Activated CD4-positive, alpha-beta T cell treated with anti-CD3 and anti-CD28 coated beads for 1 hour (primary cell): ENCODE measurements at places on chromosomes 3 and 15.

DNA sequence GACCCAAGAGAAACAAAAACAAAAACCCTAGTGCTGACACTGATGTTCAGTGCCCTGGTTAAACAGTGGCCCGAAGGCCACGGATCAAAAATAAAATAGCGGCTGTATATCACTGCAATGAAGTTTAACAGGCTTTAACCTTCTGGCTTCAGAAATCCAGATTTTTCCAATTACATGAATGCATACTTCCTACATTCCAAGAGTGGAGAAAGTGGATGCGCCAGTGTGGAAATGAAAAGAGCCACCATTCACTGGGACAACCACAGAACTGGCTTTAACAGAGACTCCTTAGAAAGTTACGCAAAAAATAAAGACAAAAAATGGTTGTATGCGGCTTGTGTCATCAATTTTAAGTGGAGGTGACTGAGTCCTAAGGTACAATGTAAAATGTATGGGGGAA, 522.2 kb downstream of the FHIT start:
- DNase-seq, result no peak

DNA sequence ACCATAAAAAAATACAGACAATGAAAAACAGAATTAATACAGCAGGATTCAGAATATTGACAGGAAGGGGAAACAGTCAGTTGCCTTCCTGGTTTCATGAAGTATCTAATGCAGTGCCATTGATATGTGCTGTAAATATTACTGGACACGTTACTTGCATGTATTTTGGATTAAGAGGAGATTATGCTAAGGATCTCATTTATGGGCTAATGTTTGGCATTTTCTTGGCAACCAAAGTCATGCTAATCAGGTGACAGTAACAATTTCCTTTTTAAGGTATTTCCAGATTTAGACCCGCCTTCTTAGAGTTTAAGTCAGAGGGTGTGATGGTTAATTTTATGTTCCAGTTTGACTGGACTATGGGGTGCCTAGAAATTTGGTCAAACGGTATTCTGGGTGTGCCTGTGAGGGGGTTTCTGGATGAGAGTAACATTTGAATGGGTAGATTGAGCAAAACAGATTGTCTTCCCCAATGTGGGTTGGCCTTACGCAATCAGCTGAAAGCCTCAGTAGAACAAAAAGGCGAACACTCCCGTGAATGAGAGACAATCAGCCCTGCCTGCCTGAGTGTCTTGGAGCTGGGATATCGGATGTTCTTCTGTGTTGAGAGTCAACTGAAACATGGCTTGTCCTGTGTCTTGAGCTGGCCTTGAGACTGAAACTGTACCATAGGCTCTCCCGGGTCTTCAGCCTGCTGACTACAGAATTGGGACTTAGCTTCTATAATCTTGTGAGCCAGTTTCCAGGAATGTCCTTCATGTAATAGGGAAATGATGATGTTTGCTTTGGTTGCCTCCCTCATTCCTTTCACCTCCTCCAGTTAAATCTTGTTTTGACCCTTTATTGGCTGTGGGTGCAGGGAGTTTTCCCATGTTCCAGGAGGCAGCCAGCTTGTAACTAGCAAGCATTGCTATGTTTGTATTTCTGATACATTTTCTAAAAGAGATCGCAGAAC, 10.5 kb downstream of the SQOR start:
- no peak for DNase-seq

DNA sequence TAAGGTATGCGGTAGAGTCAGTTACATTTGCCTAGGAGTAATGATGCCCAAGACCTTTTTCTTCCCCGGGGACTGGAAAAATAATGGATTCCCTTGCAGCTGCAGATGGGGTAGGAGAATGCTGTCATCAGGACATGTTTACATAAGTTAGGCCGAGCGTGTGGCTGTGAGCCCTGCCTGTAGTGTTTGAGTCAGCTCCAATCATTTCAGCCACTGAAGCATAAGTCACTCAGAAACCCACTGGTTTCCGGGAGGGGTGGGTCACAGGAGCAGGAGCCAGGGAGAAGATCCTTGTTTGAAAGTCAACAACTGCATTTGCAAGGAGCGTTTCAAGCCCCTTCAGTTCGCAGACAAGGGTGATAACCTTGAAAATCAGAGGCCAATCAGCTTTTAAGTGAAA, 562.3 kb downstream of the MCTP2 start:
- no peak for DNase-seq

- DNase-seq, result no peak
These were observed 36.9 kb downstream of the SLC28A2 start for GRCh38 chr15:45288947-45289346.

GRCh38 chr15:68584756-68585573, 6.2 kb downstream of the CORO2B start:
- no peak for DNase-seq

DNA sequence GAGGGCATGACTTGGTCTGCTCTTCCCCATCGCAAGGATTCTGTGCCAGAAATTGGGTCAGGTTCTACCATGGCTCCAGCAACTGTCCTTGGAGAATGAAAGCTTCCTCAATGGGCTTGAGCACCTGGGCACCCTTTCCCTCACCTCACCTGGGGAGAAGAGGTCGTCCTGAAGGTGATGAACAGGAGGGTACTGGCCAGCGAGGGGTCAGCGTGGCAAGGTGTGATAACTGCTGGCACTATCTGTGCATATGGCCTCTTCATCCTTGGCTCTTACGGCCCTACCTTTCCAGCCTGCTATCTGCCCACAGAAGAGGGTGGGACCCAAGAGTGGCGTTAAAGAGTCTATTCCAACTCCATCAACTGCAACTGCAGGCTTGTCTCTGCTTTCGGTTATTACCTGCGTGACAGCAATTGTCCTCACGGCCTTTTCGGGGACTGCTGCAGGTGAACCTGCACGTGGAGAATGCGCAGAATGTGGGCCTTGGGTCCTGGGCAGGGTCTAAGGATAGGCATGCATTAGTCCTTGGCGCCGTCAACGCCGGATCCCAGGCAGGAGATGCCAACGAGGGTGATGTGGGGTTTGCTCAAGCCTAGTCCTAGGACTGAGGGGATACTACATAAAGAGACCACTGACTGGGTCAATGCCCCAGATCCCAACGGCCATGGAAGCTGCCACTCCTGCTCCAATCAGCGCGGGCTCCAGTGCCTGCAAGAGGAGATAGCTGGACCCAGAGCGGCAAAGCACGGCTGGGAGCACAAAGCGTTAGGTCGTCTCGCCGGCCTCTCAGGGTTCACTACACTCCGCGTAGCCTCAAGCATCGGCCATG, 625 bp upstream of the RBM15B start:
- no peak for DNase-seq

DNA sequence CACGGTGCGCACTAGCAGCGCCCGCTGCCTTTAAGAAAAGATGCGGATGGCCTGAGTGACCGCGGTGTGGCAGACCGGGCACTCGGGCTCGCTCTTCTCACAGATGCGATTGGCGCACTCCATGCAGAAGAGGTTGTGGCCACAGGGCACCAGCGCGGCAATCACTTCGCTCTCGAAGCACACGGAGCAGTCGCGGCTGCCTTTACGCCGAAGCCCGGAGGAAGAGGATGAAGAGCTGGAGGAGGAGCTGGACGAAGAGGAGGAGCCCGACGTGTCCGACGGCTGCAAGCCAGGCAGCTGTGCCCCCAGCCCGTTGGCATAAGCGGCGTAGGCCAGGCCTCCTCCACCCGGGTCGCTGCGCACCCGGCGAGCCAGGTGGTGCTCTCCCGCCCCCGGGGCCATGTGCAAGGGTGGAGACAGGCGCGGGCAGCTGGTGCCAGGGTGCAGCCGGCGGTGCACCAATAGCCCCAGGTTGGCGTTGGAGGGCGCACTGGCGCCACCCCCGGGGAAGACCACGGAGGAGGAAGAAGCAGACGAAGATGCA, 2.6 kb downstream of the MEX3B start:
- DNase-seq, result no peak

GRCh38 chr3:117748131-117748530, 1038.6 kb downstream of the TUSC7 start:
- no peak for DNase-seq

- no peak for DNase-seq
These were observed 187.6 kb downstream of the NLGN1 start for GRCh38 chr3:173584838-173585831.

DNA sequence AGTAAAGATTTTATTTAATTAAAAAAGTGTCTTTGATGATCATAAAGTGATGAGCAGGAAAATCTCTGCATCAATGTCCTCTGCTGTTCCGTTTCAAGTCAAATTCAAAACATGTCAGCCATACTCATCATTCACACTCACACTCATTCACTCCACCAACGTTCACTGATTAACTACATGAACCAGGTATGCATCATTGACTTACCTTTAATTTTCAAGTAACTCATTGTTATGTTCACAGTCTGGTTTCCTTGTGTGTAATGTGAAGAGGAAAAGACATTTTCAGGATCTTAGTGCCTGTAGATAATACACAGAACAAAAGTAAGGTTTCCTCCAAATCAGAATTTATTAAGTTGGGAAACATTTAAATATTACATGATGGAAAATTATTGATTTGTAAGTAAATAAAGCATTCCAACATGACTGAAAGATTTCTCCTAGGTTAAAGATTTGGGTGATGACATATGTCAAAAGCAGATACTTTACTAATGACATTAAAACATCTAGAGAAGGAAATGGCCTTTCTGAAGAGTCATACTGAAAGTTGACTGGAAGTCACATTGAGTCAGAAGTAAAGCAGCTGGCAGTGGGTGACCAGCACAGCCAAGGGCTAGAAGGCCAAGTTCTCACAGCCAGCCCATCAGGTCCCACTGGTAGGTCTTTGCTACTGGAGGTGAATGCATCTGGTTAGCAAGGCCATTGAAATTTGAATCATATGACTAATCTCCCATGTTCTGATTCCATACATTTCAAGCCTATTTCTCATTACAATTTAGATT, 251.9 kb downstream of the CDIN1 start:
- no peak for DNase-seq

DNA sequence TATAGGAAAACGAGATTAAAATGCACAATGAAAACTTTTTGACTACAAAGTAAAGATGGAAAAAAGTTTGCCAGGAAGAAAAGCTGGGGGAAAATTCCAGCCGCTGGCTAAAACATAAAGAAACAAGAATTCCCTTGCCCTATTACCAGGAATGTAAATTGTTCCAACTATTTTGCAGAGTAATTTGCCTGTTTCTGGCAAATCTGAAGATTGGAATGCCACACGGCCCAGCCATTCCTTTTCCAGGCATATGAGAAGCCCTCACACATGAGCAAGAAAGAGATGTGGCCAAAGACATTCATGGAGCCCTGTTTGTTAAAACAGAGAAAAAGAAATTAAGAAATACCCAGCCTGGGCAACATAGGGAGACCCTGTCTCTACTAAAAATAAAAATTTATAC, 8.4 kb upstream of the GATA2 start:
- DNase-seq, result no peak

- DNase-seq, result no peak
These were observed 113.2 kb downstream of the RTP4 start for GRCh38 chr3:187481426-187481825.

- DNase-seq, result no peak
These were observed 307.3 kb upstream of the RBMS3 start for GRCh38 chr3:28973609-28974008.

DNA sequence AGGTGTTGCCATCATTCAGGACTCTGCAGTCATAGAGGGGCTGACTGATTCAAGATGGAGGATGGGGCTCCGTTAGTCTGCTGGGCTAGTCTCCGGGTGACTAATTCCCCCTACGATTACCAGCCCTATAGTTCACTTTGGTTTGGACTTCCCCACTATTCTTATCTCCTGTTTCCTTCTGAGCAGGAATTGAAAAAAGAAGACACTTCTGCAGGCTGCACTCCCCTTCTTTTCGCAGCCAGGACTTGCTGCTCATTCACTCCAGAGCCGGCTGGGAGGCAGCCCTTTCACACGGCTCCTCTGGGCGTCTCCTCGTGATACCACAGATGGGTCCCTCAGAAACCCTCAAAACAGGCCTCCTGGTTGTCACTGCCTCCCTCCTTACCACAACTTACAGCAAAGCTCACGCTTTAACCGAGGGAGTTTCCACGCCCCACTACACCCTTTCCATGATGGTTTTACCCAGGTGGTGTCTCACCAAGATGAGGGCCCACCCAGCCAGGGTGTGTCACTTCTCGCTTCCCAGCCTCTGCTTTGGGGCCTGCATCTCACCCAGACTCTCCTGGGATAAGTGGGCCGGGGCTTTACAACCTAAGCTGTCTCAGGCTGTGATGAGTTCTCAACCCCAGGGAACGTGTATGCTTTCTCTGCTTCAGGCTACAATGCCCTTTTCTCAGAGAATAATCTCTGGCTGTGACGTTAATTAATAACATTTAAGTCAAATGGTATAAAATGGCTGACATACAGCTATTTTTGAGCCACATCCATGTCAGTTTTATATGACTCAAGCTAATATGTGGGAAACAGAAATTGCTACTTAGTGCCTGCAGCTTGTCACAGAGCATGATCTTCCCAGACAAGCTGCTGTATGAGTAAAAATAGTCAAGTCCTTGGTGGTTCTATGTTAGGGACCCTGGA, 11.9 kb downstream of the CX3CR1 start:
- DNase-seq, result peak; percentile 42

- no peak for DNase-seq
These were observed 49.3 kb downstream of the HACD2 start for GRCh38 chr3:123535580-123535979.

DNA sequence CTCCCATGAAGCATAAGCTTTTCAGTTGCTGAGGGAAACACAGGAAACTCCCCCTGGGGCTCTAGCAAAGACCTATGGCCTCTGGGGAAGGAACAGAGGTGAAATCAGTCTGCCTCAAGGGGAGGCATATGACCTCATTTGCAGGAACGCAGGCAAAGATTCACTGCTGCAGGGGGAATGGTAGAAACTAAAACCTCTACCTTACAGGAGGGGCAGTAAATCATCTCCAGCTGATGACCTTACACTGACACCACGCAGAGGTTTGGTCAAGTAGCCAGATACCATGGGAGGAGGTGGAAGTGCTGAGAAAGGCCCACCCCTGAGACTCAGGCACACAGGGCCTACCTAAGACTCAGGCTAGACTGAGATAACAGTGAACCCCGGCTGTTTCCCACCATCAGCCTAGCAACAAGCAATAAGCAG, 81.1 kb downstream of the RAD18 start:
- no peak for DNase-seq

- DNase-seq, result no peak
These were observed 20.6 kb downstream of the MTMR14 start for GRCh38 chr3:9669720-9670432.

DNA sequence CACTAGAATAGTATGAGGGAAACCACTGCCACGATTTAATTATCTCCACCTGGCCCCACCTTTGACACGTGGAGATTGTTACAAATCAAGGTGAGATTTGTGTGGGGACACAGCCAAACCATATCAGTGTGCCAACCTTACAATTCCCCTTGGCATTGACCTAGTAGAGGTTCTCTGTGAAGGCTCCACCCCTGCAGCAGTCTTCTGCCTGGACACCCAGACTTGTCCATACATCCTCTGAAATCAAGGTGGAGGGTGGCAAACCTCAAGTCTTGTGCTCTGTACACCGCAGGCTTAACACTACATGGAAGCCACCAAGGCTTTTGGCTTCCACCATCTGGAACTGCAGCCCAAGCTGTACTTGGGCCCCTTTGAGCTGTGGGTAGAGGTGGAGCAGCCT, 8.8 kb upstream of the IQGAP1 start:
- DNase-seq, result no peak

GRCh38 chr3:16251316-16252085, 13.2 kb downstream of the DPH3 start:
- DNase-seq, result no peak

GRCh38 chr3:101533603-101533968, 20.6 kb upstream of the SENP7 start:
- DNase-seq, result no peak
